ENCODE measurements at places on chromosomes 5 and 9.

GRCh38 chr9:1276474-1276873 lies 226.3 kb downstream of the DMRT2 start:
- DNase-seq, result no peak

- no peak for DNase-seq
Measured at GRCh38 chr9:93417538-93417937, 33.9 kb upstream of the FAM120A start.

DNA sequence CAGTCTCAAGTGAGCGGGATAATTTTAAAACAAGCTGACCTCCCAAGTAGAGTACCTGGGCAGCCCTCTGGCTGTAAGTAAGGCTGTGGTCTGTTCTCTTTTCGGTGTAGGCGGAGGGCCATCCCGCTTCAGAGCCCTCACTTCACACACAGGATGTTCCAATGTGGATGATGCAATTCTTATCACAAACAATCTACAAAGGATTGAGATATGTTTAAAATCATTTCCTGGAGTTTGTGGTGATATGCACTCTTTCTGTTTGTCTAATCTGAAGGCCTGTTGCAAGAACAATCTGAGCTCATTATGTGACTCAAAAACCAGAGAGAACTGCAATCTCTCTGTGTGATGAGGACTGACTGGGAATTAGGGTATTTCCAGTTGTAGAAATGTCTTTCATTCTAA lies 42.5 kb downstream of the ITGA2 start:
- no peak for DNase-seq

GRCh38 chr5:6750951-6751685 lies 37.9 kb downstream of the TENT4A start:
- no peak for DNase-seq

DNA sequence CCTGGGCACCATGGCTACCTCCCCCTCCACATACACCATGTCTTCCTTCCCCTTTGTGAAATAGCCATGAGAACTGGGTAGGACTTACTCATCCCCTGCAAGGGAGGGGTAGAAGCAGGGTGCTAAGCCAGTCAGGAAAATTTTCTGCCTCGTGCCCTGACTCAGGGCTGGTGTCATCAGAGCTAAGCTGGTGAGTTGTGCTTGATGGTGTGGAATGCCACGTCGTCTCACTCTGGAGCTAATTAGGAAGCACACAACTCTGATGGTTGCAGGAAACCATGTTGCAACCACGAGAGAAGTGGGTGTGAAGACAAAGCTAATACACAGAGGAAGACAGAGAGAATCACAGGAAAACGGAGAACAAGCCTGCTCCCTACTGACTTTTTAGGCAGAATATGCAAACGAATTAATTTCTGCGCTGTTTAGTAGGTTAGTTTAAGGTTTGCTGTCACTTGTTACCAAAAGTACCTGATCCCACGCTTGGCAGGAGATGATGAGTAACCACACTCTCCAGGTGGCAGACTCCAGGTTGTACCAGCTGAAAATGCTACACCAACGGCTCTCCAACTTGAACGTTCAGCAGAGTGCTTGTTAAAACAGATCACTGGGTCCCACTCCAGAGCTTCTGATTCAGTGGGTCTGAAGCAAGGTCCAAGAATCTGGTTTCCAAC lies 54.5 kb downstream of the STK10 start:
- no peak for DNase-seq

GRCh38 chr5:107817951-107818350 lies 147.2 kb upstream of the EFNA5 start:
- no peak for DNase-seq

DNA sequence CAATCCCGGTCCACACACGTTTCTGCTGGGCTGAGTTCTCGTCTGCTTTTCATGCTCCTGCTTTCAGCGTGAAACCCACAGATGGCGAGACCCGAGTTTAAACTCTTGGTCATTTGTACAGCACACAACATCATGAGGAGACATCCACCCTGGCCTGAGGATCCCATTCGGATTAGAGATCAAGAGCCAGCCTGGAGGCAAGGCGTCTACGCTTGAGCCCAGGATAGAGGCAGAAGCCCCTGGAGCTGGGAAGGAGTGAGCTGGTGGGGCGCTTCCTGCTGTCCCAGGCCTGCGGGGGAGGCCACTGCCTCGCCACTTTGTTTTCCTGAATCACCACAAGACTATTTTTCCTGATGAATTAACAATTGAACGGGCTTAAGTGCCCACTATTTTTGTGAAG lies 281.9 kb upstream of the IRX4 start:
- no peak for DNase-seq
